Fibroblast of skin of back (primary cell): ENCODE measurements at places on chromosomes 7 and 10.
A peak's percentile ranks its signal among the peaks of the same experiment; 100 is the strongest.

DNA sequence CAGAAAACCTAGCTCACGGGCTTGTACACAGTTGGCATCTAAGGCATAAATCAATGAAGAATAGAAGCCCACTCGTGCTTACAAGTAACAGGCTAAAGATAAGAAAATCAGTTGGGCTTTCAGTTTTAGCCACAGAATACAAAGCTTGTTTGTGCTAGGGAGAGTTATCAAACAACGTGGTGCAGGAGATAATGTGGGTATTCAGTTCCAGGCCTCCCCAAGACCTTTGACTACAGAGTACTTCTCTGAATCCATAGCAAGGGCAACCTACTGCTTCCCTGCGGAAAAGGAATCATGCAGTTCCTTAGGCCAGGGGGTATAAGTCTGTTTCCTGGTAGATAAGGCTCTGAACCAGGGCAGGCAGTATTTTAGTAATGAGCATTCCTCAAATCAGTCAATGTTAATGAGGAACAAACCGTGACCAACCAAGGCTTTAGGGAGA, 219.5 kb upstream of the CSTF2T start:
- DNase-seq, result no peak

DNA sequence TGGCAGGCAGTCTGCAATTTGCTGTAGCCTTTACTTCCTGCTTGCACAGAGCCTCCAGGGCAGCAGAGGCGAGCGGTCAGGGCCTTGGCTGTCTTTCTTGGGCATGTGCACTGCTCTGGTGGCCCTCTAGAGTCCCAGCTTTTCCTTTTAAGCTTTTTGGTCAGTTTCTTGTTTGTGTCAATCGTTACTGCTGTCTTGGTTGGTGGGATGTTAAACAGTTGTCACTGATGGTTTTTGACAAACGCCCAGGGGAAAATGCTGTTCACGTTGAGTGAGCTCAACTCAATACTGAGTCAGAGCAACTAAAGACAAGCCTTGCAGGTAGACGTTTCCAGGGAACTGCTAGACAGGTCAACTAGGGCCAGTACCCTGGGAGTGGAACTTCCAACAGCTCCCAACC, 14.0 kb downstream of the PRKRIP1 start:
- no peak for DNase-seq

DNA sequence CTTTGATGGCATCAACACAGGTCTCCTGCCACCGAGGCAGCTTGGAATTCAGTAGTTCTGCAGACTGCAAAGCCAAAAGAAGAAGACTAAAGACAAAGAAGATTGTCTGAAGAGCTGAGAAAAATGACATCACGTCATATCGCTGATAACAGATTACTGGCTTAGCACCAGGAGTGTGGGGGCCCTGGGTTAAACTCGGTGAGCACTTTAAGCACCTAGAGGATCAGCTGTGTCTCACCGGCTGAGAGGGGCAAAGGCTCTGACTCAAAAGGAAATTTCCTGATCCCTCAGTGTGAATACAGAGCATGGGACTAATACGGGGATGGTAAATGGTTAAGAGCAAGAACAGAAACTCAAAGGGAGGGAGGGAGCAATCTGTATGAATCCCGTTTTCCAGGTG, 30.7 kb downstream of the BRI3 start:
- no peak for DNase-seq

- DNase-seq, result peak; percentile 92
Observed at GRCh38 chr10:75191821-75192568, 18.6 kb upstream of the VDAC2 start.

DNA sequence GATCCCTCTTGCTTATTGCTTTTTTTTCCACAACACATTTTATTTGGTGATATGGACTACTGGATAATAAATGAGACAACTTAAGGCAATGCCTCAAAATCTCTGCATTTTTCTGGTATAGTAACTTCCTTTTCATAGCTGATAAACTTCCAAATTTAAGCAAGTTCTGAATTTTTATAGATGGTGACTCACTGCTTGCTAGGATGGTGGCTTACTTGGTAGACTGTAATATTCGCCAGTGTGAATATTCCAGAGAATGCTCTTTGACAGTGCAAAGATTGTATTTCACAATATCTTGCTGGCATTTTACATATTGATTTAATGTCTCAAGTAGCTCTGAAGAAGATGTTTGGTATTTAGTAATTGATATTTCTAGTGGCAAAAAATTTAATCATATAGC, 472.4 kb downstream of the TFEC start:
- peak; percentile 68 for DNase-seq
